ENCODE measurements at places on chromosomes 1 and 21. TPM values are rescaled to one million over a fixed set of nuclear protein-coding genes. Genes with fewer than 3 reads are reported as not detected.

CGN gene
- 33.6 TPM for total RNA-seq

KCNJ6 gene
- total RNA-seq: not detected

FAM229A gene
- 7.2 TPM for total RNA-seq

CNST gene
- 21.2 TPM for total RNA-seq
